Activated CD8-positive, alpha-beta memory T cell treated with anti-CD3 and anti-CD28 coated beads, Interleukin-2, amount 50 U/mL, for 48 hours (primary cell): ENCODE measurements at places on chromosomes 7 and 10.

- DNase-seq, result no peak
Measured at GRCh38 chr7:23765943-23766342, 55.9 kb downstream of the STK31 start.

DNA sequence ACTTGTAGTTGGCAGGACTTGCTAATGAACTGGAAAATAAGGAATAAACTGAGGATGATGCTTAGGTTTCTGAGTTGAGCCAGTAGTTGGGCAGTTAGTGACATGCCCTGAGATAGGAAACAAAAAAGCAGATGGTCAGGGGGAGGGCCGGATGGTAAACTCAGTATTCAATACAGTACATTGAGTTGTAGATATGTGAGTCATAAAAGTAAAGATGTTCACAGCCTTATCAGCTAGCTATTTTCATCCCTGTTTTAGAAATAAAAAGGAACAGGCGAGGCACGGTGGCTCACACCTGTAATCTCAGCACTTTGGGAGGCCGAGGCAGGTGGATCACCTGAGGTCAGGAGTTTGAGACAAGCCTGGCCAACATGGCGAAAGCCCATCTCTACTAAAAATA, 22.2 kb upstream of the NRBF2 start:
- DNase-seq, result no peak

GRCh38 chr10:8437896-8438295, 383.4 kb downstream of the GATA3 start:
- DNase-seq, result no peak

GRCh38 chr10:116281775-116282174, 8.8 kb upstream of the GFRA1 start:
- no peak for DNase-seq

- no peak for DNase-seq
Measured at GRCh38 chr10:35503578-35503977, 101.6 kb upstream of the GJD4 start.

DNA sequence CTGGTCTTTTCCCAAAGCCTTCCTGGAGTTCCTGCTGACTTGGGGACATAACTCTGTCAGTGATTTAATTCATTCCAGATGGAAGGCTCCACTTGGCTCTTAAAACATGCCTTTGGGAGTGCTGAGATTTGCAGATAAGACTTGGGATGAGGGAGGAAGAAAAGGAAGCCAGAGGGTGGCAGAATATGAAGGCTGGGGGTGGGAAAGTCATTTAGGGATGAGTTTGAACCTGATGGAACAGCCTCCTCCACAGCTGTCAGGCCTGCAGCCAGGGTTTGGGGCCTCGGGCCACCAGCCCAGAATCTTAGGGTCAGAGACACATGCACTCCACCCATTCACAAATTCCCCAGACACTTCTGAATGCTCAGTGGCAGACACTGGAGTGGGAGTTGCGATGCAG, 28.4 kb upstream of the EIF5AL1 start:
- DNase-seq, result peak; percentile 23

DNA sequence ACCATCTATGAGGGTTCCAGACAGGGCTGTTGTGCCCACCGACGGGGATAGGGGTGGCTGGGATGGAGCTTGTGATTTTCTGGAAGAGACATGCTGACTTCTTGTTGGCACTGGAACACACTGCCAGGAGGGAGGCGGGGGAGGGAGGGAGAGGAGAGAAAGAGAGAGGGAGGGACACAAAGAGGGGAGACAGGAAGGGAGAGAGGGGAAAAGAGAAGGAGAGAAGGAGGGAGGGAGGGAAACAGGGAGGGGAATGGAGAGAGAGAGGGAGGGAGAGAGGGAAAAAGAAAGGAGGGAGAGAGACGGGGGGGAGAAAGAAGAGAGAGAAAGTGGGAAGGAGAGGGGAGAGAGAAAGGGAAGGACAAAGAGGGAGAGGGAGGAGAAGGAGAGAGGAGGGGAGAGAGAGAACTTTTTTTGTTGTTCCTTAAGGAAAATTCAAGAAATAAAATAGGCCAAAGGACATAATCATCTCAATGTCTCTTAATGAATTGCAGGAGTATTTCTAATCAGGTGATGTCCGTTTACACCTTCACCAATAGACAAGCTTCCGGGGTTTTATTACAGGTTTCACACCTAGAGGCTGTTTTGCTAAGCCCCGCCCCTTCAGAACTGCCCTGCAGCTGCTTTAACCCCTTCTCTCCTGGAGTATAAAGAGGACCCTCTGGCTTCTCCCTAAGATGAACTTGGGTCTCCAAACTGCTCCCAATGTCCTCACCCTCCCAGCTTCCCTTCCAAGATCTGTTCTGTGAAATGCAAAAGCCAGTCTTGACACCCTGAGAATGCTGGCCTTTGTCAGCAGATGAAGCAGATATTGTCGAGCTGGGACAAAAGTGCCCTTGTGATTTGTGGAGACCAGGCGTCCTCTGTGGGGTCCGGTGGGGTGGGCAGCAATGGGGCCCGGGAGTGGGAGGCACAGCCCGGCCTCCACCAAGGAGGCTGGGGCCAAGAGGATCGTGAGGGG, 82.0 kb upstream of the GTF2IRD1 start:
- no peak for DNase-seq

DNA sequence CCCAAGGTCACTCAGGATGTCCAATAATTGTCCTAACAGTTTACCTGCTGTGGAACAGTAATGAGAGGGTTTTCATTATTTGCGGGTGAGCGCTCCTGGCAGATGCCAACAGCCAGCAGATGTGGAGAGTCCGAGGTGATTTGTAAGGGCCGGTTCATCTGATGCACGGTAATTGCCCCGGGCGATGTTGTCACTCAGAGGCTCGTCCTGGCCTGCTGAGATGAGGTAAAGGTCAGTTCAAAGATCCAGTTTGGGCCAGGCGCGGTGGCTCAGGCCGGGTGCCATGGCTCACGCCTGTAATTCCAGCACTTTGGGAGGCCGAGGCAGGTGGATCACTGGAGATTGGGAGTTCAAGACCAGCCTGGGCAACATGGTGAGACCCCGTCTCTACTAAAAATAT, 16.9 kb downstream of the LHPP start:
- DNase-seq, result no peak

- DNase-seq, result no peak
Measured at GRCh38 chr7:80860554-80860953, 58.3 kb downstream of the SEMA3C start.

DNA sequence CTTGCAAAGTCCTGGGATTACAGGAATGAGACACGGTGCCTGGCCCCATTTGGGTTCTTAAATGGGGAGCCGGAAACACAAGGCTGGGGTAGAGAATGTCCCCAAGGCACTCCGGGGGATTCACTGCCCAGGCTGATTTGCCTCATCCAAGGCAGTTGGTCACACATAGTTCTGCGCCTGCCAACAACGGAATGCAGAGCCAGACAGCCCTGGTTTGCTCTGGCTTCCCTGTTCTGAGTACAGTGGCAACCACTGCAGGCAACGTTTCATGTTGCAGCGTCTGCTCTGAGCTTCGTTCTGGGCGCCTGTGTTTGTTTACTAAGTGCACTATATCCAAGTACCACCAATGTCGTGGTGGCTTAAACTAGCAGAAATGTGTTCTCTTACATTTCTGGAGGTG, 61.7 kb upstream of the C1QL3 start:
- no peak for DNase-seq

DNA sequence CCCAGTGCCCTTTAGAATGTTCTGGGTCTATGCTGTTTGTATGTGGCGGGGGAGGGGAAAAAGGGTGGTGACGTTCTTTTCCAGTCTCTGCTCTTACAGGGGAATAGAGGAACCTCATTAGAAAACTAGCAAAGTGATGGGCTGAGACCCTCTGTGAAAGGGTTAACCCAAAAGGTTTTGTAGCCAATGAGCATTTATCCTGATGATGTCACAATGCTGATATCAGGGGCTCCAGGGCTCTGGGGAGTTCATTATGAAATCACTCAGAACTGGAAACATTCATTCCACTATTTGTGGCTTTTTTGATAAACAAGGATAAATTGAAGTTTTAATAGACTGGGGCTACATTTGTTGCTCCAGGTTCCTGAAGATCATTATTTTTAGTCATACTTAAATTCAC, 71.7 kb downstream of the ARID5B start:
- no peak for DNase-seq

GRCh38 chr7:120709972-120710320, 148.0 kb downstream of the TSPAN12 start:
- no peak for DNase-seq

DNA sequence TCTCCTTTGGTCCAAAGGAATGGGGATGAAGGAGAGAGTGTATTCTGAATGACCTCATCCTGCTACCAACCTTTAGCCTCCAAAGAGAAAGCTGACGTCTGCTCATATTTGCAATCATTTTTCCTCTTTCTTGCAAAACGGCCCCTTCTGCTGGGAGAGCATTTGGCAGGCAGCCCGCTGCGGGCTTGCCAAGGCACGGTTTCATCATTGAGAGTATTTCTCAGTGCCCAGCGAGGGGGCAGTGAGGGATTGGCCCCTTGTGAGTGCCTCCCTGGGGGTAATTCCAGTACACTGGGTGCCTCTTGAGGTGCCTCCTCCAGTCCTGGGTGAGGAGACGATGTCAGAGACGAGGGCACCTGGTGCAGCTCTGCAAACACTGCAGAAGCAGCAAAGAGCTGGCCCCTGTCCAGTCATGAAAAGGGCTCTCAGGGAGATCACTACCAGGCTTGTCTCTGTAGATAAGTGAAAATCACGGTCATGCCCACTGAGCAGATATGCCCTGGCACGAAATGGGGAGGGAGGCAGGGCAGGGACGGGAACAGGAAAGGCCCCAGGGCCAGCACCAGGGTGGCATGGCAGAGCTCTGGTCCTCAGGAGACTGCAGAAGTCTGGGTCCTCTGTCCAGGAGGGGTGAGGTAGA, 48.7 kb upstream of the SHH start:
- peak; percentile 29 for DNase-seq

GRCh38 chr10:91201213-91201996, 19.1 kb upstream of the PCGF5 start:
- DNase-seq, result no peak

DNA sequence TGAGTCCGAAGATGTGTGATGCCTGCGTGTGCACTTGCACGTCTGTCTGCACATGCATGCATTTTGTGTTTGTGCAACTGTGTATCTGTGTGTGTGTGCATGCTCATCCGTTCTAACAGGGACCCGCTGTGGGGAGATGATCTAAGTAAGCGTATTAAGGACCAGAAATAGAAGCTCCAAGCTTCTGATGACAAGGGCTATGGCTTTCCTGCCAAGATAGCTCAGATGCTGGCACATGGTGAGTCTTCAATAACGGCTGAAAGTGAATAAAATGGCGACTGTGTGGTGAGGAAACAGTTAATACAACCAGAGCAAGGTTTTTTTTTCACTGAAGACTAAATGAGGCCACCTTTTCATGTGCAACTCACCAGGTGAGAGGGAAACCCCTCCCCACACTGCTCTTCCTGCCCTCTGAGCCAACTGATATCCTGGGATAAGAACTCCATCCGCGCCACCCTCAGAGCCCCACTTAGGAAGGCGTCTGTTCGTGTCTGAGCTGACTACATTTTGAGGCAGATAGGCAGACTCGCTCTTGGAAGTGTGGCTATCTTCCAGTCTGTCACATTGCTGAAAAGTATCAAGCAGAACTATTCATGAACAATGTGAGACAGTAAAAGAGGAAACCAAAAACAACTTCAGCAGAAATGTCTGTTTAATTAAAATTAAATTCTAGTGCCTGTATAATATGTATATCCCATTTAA, 47.4 kb upstream of the TCERG1L start:
- DNase-seq, result no peak

DNA sequence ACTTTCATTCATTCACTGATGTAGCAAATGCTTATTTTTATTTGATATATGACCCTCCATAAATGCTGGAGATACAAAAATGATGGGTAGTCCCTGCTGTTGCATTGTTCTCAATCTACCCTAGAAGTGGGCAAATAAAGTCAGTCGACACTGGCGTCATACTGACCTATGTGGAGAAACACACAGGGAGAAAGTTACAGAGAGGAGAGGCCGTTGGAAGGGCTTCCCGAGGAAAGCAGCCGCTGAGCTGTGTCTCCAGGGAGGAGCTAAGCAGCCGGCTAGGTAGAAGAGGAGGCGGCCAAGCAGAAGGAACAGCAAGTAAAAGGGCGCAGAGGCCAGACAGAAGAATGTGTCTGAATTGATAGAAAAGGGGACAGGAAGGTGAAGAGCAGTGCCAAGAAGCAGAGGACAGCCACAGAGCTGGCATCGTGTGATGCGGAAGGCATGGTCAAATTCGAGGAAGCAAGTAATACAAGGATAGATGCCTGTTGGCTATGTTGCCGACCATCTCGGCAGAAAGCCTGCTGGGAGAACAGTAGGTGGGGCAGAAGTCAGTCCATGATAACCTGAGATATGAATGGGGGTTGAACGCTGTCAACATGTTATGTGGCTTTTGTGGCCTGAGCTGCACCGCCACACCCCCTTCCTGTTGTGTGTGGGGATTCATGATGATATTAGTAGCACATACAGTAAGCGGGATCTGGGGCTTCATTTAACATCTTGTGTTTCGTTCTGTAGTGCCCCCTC, 25.9 kb downstream of the ST8SIA6 start:
- peak; percentile 70 for DNase-seq

GRCh38 chr7:3710531-3710930, 409.5 kb downstream of the SDK1 start:
- DNase-seq, result no peak

- DNase-seq, result no peak
Measured at GRCh38 chr7:77838929-77839491, 40.4 kb downstream of the PHTF2 start.

GRCh38 chr10:36789974-36790373, 335.4 kb upstream of the ANKRD30A start:
- DNase-seq, result no peak

GRCh38 chr10:529468-530230, 159.8 kb downstream of the DIP2C start:
- no peak for DNase-seq

DNA sequence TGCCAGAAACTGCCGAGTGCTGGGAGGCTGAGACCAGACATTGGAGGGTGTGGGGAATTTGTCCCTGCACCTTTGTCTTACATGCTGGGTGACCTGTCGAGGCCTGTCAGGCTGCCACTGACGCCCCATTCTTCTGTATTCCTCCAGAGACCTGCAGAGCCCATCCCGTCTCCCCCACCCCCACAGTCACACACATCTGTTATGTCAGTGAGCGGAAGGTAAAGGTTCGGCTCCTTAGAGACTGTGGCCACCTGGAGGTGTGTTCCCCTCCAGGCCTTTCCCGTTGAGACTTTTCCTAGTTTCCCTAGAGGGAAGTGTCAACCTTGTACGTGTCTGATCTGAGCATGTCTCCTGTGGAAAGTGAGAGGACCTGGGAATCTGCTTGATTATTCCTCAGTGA, 84.5 kb downstream of the ATXN7L1 start:
- DNase-seq, result no peak
